ENCODE measurements at places on chromosomes 6 and 20. TPM values are rescaled to one million over a fixed set of nuclear protein-coding genes. Genes with fewer than 3 reads are reported as not detected.

GRCh38 chr20:38200646-38201045 is 35.6 kb upstream of the TGM2 start:
- no peak for DNase-seq

DNA sequence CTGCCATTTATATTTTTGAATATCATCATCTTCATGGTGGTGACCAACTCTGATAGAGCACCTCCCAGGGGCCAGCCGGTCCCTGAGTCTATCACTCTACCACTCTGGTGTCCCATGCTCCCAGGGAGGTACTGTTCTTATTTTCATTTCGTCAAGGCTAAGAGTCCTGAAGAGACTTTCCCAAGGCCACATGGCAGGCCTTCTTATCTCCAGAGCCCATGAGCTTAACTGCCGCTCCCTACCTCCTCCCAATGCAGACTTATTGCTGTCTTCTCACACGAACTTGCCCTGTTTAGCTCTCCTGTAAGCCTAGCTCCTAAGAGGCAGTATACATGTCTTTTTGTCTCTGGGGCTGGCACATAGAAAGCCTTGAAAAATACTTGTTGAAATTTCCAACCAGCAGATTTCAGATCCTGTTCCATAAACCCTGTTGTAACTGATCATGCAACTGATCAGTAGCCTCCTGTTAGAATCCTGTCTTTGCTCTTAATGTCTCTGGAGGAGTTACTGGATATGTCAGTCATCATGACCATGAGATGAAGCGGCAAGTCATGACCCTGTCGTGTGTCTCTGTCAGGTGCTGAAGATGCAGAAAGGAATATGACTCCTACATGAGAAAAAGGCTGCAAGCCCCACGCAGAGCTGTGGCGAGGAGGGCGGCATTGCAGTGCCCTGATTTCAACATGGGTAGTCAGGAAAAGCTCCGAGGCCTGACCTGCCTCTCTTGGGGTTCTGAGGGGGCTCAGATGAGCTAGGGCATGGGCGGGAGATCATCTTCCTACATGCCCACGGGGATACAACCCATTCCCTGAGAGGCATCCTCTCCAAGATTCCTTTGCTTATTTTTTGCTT is 60.0 kb downstream of the TTI1 start:
- no peak for DNase-seq

- no peak for DNase-seq
Observed at GRCh38 chr6:1708122-1708521, 98.4 kb downstream of the FOXC1 start.

- DNase-seq: no peak
Observed at GRCh38 chr20:17345321-17345720, 118.5 kb downstream of the PCSK2 start.

DNA sequence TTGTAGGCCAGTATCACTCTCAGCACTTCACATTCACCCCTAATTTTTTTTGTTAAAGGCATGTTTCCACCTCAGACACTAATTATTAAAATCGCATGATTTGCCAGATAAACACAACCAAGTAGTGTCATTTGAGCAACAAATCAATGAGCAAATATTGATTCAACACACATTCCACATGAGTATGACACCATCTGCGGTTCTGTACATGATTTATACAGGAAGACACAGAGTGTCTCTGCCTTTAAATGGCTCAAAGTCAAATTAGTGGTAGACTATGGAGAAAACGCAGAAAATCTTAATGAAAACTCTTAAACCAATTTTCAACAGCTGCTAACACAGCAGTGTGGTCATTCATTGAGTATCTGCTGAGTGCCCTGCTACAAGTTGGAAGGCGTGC is 300.2 kb downstream of the SOX4 start:
- no peak for DNase-seq

DNA sequence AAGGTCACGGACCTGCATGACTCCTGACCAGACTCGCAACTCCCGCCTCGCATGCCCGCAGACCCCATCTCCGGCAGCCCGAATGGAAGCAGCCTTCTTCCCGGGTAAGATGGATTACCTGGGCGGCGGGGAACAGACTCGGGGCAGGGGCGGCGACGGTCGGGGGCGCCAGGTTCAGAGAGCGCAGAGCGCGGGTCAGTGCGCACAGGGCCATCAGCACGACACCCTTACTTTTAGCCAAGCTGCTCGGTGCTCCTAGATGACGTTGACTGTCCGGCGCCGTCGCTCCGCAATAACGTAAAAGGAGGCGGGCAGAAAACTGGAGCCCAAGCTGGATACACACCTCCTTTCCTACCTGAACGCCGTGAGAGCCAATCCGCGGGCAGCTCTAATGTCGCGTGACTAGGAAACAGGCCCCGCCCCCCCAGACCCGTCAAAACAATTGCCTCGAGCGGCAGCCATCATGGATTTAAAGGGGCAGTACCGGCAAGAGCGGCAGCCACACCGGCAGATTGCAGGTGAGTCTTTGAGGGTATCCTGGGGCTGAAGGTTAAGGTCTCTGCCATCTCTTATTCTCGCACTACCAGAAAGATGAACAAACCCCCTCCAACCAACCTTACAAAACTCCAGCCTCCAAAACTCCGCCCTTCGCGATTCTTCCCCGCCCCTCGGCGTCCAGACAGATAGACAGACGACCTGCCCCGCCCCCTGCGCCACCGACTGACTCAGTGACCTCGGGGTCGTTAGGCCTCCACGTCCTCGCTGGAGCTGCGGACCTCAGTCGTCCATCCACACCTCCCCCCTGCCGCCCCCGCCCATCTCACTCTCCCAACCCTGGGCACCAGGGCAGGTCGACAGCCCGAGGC is at the start of the genes KLC4 and MRPL2:
Gene KLC4, plus strand, starts transcription at position 464 of the 866 bp plus-strand sequence. CDS start 1,705 bp downstream, outside the sequence.
Gene MRPL2, minus strand, starts transcription at position 267 of the 866 bp plus-strand sequence. Its CDS starts 53 bp downstream, at position 214.
- peak; percentile 97 for DNase-seq

DNA sequence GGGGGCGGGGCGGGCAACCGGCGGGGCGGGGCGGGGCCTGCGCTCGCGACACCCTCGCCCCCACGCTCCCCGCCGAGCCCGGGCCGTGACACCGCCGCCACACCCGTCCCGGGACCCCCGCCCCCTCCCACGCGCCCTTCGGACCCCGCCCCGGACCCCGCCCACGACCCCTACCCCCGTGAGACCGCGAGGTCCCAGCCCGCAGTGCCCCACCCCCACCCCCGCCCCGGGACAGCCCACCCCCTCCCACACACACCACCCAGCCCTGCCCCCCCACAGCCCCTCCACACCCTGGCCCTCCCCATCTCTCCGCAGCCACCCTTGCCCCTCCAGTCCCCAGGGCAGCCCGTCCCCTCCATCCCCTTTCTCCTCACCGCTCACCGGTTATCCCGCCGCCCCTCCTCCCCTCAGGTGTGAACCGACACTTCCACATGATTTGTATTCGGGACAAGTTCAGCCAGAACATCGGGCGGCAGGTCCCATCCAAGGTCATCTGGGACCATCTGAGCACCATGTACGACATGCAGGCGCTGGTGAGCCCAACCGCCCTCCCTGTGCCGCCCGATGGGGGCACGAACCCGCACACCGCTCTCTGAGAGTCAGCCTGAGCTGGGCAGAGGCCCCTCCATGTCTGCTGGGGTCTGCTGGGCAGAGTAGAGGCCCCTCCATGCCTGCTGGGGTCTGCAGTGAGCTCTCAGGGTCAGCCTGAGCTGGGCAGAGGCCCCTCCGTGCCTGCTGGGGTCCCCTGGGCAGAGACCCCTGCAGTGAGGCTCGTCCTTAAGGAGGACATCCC is 622 bp downstream of the MRGBP start:
- no peak for DNase-seq

- DNase-seq: no peak
Observed at GRCh38 chr6:5174756-5175549, 85.8 kb downstream of the LYRM4 start.

- DNase-seq: no peak
Observed at GRCh38 chr6:138307352-138307751, 70.4 kb upstream of the SMIM28 start.

Gene TFAP2C
- 1.9 TPM for total RNA-seq

Gene SCAND1
- 140 TPM for total RNA-seq

Gene THBS2
- total RNA-seq: 151 TPM
